Fibroblast of the aortic adventitia (primary cell): ENCODE measurements at places on chromosomes 4 and X. TPM values are rescaled to one million over a fixed set of nuclear protein-coding genes. Genes with fewer than 3 reads are reported as not detected.

The COL4A5 gene
- 23.2 and 40.8 TPM in 2 replicates for total RNA-seq

The USP17L19 gene
- total RNA-seq: not detected in 2 replicates

The HOPX gene
- total RNA-seq: 0.36 TPM in 1 of 2 replicates, not detected in the other

The MFSD8 gene
- 15.8 and 22.7 TPM in 2 replicates for total RNA-seq

The KIT gene
- 0.49 and 2.7 TPM in 2 replicates for total RNA-seq

The CC2D2A gene
- total RNA-seq: 41.0 and 52.9 TPM in 2 replicates

The SPANXA1 gene
- not detected in 2 replicates for total RNA-seq

The STARD8 gene
- total RNA-seq: 1.1 and 2.9 TPM in 2 replicates

The COQ2 gene
- total RNA-seq: 7.4 and 16.1 TPM in 2 replicates

DNA sequence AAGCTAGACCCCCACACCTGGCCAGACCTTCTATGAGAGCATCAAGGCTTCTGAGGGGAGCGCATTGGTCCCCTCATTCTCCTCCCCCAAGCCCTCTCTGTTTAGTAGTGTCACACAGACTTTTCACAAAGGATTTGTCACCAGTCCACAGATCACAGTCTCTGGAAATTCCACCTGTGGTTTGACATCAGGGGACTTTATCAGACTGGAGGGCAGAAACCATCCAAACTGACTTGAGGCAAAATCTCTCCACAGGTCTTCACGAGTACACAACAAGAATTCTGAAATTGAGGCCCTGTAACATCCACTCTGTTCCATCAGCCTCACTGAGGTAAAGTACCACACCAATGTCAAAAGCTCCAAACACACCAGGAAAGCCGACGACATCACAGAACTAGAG lies 112.5 kb downstream of the SH3KBP1 start:
- DNase-seq: no peak

GRCh38 chr4:37243051-37243450 lies 1.5 kb upstream of the NWD2 start:
- DNase-seq: no peak

DNA sequence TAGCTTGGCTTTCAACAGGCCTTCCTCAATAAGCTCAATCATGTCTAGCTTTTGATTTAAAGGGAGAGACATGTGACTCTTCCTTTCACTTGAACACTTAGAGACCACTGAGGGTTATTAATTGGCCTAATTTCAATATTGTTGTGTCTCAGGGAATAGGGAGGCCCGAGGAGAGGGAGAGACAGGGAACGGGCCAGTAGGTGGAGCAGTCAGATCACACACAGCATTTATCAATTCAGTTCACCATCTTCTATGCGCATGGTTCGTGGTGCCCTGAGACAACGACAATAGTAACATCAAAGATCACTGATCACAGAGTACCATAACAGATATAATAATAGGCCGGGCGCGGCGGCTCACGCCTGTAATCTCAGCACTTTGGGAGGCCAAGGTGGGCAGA lies 17.8 kb downstream of the ZNF81 start:
- peak; percentile 47 for DNase-seq

DNA sequence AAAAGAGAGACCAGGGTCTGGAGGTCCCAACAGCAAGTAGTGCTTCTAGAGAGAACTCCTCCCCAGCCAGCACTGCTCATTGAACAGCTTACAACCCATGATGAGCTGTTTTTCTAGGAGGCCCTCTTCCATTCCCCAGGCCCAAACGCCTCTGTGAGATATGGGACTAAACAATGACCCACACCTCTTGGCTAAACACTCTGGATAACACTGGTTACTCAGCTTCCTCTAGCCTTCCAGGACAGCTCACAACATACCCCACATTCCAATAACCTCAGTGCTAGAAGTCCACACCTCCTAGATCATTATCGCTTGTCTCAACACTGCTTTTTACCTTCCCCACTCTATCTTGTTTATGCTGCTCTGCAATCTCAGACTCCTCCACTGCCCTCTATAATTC lies 35.4 kb upstream of the PGRMC2 start:
- DNase-seq: peak; percentile 90

DNA sequence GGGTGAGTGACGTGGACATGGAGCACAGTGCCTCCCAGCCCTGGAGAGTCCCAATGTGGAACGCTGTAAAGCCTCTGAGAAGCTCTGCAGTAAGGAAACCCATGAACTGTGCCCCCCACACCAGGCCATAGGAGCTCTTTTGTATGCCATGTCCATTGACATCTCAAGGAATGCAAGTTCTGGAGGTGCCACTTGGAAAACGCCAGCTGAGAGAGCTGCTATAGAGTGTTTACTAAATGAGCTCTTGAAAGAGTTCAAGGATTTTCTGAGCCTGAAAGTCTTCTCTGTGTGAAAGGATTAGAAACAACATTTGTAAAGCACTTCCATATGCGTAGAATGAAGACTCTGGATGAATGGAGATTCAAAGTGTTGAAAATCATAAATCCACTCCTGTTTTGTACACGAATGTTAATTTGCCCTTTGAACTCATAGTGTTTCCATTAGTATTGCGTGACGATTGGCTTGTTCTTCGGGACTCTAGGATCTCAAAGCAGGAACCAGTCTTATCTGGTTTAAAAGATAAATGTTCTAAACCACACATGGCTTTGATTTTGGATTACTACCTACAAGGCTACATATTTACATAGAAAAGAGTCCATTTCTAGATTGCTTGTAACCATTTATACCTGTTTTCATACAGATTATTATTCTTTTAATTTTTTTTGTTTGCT lies 41.8 kb upstream of the STOX2 start:
- no peak for DNase-seq

DNA sequence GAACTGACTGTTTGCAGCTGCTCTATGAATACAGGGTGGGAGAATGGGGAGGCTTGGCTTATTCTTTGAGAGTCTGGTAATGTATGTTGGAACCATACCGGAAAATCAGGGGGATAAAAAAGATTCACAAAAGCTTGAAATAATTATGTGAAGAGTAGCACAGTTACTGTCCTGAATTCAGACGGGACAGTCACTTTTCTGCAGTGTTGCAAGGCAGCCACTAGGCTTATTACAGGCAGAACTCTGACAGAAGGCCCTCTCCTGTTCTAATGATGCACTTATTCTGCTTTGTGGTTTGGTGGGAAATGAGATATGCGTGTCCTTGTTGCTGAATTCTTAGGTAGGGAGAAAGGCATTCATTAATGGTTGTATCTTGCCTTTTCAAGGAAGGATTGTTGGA lies 37.2 kb downstream of the GUCY1B1 start:
- DNase-seq: no peak

DNA sequence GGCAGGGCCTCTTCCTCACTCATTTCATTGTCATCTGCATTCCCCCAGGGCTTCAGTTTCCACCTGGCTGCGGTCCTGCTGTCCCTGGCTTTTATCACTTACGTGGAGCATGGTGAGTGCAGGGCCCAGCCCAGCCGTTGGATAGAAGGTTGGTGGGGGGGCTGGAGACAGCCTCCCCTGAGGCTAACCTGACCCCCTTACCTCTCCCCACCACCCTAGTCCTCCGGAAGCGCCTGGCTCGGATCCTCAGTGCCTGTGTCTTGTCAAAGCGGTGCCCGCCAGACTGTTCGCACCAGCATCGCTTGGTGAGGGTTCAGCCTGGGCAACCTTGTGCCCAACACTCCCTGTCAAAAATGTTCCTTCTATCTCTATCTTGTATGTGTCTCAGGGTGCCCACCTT lies 5.8 kb upstream of the EBP start:
- DNase-seq: no peak

- DNase-seq: no peak
These were observed 38.0 kb upstream of the SPP1 start for GRCh38 chr4:87937523-87937922.

- DNase-seq: no peak
These were observed 2.9 kb upstream of the MTM1 start for GRCh38 chrX:150565551-150565950.

- no peak for DNase-seq
These were observed 24.8 kb downstream of the MGST2 start for GRCh38 chr4:139690419-139690818.

DNA sequence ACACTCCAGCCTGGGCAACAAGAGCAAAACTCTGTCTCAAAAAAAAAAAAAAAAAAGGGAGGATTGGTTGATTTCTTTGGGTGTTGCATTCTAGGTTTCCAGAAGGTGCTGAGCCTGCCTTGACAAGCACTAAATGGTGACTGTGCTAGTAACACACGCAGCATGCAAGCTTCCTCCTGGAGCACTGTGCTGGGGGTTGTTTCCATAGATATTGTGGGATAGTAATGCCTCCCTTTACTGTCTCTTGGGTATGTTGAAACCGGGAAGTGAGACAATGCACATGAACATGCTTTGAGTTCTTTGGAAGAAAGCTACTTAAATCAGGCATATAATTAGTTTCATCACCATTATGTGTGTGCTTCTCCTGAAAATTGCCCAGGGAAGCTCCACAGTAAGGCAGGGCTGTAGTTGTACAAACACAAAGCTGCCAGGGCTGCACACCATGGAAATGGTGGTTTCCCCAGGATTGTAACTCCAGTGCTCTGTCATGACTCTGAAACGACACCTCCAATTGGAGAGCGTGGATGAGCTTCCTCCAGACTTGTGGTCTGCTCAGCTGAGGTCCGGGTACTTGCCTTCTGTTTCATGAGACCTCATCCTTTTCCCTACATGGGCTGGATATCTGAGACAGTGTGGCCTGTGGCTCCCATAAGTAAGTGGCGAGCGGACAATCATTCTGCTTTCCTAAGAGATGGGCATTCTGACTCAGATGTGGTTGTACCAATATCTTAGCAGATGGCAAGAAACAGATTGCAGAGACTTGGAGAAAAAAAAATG lies 31.5 kb upstream of the STOX2 start:
- DNase-seq: no peak

DNA sequence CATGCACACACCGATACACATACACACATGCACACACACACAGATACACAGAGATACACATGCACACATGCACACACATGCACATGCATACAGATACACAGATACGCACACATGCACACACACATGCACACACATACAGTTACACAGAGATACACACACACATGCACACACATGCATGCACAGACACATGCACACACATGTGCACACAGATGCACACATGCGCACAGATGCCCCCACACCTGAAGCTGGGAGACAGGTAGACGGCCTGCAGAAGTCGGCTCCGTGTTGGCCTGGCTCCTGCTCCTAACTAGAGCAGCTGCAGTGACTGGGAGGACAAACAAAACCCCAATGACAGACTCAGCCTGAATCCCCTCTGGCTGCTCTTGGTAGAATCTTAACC lies 46.8 kb downstream of the PSAPL1 start:
- DNase-seq: no peak

- no peak for DNase-seq
These were observed 2.3 kb upstream of the AMBN start for GRCh38 chr4:70589785-70590184.

- peak; percentile 38 for DNase-seq
These were observed 41.7 kb upstream of the H2AZ1 start for GRCh38 chr4:99991741-99992140.
